Daoy (cell line): ENCODE measurements at places on chromosomes 5 and 9. TPM values are rescaled to one million over a fixed set of nuclear protein-coding genes. Genes with fewer than 3 reads are reported as not detected.

ODF2 gene
- 103 and 104 TPM in 2 replicates for total RNA-seq

DRD1 gene
- 0.06 TPM in 2 replicates for total RNA-seq

DHX29 gene
- 27.7 and 41.6 TPM in 2 replicates for total RNA-seq

- DNase-seq, result no peak
Measured at GRCh38 chr5:142515036-142515435, 170.9 kb downstream of the FGF1 start.

- no peak for DNase-seq
Measured at GRCh38 chr5:43113546-43113945, 7.2 kb upstream of the ZNF131 start.

- no peak for DNase-seq
Measured at GRCh38 chr5:174328631-174329299, 283.3 kb downstream of the NSG2 start.

DNA sequence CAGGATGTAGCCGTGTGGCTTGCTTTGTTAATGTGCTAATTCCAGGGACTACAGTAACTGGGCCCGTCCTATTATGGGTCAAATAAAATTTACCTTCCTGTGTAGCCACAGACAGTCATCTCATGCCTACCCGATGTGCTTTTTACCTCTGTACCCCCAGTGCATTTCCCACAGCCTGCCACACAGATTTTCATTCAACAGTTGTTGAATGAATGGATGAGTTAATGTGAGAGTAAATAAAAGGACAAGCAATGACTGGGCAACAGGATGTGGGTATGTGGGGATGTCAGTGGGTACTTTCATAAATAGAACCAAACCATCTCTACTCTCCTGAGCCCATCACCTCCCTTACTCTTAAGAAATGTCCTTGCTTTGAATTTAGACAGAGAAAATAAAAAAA lies 441.2 kb upstream of the ZNF462 start:
- peak; percentile 45 for DNase-seq

- DNase-seq, result no peak
Measured at GRCh38 chr9:89365532-89365912, 47.2 kb downstream of the SECISBP2 start.

DNA sequence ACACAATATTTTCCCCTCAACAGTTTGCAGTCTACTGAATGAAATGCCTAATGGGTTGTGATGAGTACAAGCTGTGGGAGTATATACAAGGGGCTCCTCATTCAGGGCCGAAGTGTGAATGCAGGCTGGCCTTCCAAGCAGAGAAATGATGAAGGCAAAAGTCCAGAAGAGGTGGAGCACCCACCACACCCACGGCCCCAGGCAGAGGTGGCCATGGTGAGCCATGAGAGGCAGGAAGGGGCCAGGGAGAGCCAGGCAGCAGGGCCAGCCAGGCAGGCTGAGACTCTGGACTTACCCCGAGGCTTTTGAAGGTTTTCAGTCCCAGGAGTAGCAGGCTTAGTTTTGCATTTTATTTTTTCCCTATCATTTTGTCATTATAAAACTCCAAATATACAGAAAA lies 218.1 kb downstream of the AUH start:
- DNase-seq, result no peak
